Bone marrow (tissue), 2 donors: ENCODE measurements at places on chromosomes 2 and 18.

GRCh38 chr2:60555066-60555782, 1.8 kb upstream of the BCL11A start:
- DNase-seq: peak; percentile 70

DNA sequence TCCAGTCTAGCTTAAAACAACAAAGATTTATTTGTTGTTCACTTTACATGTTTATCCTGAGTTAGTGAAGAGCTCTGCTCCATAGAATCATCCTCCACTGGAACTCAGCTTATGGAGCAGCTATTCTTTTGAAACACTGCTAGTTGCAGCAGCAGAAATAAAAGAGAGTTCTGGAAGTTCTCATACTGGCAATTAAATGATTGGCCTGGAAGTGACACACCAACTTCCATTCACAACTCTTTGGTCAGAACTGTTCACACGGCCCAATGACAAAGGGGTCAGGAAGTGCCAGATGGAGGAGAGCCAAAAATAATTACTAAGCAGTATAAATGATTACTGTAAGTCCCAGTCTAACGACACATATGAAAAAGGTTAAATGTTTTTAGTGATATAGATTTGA, 39.1 kb downstream of the FBXO11 start:
- DNase-seq: no peak

DNA sequence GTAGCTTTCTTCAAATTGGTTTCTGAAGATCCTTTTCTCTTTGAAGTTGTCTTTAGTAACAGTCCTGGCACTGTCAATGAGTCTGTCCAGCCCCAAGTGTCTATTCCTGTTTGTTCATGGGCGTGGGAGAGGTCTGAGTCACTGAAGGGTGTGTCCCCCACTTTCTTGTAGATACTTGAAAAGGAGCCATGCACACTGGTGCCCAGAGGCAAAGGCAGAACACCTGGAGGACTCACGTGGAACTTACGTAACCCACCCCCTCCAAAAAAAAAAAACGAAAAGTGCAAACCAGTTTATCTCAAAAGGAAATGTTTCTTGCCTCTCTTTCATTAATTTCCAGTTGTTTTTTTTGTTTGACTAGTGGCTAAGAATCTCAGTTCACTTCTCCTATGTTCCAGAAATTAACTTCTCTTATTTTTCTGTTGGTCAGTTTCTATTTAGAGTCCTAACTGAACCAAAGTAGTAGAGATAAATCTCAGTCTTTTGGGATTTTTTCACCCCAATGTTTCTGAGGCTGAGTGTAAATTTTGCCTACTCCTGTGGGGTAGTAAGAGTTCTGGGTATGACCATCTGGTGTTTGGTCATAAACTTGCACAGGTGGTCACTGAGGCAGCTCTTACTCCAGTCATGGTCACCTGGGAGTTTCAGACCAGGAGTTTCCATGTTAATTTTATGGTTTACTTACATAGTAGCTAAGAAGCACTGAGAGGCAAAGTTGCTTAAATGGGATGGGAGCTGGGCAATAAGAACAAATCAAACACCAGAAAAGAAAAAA, 54.9 kb downstream of the DSC3 start:
- no peak for DNase-seq

DNA sequence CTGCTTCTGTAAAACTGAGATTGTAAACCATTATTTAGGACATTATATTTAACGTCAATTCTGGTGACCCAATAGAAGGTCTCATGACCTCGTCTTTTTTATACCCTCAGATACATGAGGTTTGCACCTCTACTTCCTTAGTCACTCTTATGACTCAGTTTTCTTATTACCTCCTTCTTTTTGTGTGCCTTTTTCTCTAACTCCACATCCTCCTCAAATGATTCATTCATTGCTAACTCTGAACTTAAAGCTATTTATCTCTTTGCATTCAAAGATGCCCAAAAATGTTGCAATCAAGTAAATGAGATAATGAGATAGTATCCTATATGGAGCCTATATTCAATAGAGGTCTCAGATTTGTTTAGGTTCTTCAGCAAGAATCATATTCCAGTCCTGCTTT, 121.0 kb upstream of the KYNU start:
- no peak for DNase-seq

GRCh38 chr2:216490061-216490460, 8.6 kb upstream of the RPL37A start:
- no peak for DNase-seq

- DNase-seq: no peak
Observed at GRCh38 chr2:168300460-168300859, 53.1 kb upstream of the STK39 start.

DNA sequence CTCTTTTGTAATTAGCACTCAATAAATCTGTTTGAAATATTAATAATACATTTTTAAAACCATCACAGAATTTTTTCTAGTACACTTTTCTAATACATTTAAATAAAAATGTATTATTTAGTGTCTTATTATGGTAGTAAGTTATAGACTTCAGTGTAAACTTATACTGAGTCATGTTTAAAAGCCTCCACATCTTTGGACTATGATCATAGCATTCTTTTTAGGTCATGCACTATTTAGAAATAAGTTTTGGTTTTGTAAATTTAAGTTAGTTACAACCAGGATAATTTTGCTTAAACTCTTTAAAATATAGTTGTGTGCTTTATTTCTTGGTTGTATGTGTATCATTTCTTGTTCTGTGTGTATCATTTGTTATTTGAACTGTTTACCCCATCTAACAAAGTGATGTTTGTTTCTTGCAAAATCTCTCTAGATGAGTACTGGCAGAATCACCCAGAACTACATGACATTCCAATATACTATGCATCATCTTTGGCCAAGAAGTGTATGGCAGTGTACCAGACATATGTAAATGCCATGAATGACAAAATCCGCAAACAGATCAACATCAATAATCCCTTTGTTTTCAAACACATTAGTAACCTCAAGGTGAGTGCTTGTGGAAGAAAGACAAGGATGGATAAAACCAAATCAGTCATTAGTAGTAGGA, 16.7 kb downstream of the CPSF3 start:
- no peak for DNase-seq

DNA sequence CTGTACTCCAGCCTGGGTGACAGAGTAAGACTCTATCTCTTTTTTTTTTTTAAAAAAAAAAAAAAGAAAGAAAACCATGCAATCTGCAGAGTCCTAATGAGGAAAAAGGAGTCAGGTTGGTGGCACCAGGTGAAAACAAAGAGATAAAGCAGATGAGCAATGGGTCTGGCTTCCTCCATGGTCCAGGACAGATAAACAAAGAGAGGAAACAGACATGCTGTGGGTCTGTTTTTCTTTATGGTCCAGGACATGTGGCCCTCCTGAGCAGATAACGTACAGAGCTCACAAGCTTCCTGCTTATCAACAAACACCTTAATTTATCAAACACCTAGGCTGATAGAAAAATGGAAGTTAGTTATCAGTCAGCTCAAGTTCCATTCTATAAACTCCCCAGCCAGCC, 24.4 kb upstream of the TUBB6 start:
- no peak for DNase-seq

GRCh38 chr18:56702946-56703345, 51.8 kb downstream of the WDR7 start:
- DNase-seq: no peak

- no peak for DNase-seq
Observed at GRCh38 chr18:12098374-12098773, 4.7 kb downstream of the ANKRD62 start.

- no peak for DNase-seq
Observed at GRCh38 chr18:39037925-39038324, 1472.3 kb upstream of the CELF4 start.
